Naive thymus-derived CD8-positive, alpha-beta T cell (primary cell): ENCODE measurements at places on chromosomes 2 and 18.

DNA sequence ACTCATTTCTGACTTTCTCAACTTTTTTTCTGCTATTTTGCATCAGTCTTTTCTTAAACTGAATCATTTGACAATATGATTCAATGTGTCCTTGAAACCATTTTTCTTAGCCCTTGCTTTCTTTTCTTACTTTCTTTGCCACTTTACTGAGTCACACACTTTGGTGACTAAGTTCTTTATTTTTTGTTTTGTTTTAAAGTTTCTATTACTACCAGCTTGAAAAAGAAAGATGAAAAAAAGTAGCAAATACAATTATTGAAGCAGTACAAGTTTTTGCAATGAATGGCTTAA is 116.5 kb downstream of the DOCK10 start:
- DNase-seq: no peak

- no peak for DNase-seq
These were observed 18.2 kb upstream of the PPM1B start for GRCh38 chr2:44150473-44150872.

- DNase-seq: no peak
These were observed 90.3 kb downstream of the VWA3B start for GRCh38 chr2:98177286-98177685.

GRCh38 chr2:110854355-110855081 is 122.1 kb downstream of the ACOXL start:
- no peak for DNase-seq

DNA sequence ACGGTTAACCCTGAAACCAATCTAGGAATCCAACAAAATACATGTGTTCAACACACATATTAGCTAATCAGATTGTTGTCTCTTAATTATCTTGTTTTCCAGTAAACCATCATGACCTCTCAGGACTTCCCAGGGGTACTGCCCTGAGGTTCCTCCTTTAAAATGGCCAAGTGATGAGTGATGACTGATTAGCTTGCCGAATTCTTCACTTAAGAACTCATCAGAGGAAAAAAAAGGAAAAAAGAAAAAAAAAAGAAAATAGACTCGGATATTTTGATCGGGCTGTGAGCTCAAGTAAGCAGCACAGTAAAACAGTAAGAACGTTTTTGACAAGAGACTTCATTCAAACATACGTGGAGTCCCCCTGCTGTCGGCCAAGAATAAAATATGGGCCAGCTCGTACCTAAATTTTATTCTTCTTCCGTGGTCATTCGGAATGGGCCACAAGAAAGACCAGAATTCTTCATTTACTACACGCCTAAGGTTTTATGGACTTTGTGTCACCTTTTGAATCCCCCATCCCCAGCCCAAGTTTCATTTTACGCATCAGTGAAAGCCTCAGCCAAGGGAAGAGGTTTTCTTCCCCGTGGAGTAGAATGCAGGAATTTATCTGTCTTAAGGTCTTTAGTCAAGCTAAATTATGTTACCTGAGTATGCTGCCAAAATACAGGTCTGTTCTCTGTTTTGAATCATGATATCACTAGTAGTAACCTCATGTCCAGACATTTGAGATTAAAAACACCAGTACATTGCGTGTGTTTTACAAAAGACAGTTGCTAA is 40.5 kb downstream of the COLEC12 start:
- DNase-seq: no peak

- DNase-seq: no peak
These were observed 27.2 kb downstream of the CCBE1 start for GRCh38 chr18:59669872-59670657.

DNA sequence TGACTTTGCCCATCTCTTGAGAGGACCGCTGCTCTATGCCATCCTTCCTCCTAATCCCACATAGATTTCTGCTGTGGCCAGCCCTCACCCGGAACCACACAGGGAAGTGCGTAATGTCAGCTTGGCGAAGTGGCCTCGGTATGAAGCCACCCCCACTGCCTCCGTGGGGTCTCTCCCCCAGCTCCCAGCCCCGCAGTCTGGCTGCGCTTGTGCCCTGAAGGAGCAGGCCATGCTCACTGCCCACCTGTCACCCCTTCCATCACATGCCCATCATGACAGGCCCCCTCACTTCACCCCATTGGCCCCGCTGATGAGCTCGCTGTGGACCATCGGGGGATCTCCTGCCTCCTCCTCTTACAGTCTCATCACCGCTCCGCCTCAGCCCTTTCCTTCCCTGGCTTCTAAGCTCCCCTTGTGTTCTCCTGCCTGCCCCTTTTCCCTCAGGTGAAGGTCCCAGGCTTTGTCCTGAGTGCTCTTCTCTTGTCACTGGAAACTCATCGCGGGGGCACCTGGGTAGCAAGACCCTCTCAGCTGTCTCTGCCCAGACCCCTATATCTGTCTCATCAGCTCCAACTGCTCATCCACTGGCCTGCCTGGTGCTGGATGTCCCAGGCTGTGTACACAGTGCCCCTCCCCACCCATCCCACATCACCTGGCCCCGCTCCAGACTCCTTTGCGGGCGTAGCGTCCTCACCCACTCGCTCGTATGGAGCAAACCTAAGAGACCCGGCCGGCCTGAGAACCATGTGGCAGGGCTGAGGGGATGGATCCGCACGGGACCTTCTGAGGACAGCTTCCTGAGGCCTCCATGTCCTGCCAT is 81.7 kb downstream of the GLI2 start:
- DNase-seq: no peak

DNA sequence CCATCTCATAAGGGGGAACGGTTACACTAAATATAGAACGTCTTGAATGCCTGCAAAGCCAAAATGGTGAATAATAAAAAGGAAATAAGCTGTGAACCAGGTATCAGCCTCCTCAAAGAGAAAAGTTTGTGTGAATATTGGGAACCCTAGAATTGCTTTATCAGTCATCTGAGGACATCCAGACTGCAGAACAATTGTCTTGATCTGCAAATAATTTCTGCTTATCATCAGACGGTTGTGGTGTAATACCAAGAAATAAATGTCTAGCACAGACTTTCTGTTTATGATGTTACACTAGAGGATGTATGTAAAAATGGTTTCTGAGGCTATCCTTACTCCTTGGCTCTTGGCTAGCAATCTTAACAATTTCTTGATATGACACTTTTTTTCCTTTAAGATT is 53.5 kb upstream of the SLC25A52 start:
- no peak for DNase-seq

DNA sequence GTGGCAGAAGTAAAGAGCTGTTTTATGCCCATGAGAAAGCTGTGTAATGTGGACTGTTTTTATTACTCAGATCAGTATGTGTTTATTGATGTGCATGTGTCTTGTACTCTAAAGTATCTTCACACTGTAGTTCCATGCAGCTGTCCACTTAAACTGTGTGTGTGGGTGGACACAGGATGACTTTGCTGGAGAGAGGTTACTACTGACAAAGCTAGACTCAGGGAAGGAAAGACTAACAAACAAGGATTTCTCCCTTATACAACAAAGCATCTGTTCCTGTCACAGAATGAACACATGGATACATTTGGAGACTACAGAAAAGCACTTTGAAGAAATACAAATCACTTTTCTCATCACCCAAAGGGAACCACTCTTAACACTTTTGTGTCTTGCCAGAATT is 10.0 kb downstream of the FHOD3 start:
- no peak for DNase-seq

DNA sequence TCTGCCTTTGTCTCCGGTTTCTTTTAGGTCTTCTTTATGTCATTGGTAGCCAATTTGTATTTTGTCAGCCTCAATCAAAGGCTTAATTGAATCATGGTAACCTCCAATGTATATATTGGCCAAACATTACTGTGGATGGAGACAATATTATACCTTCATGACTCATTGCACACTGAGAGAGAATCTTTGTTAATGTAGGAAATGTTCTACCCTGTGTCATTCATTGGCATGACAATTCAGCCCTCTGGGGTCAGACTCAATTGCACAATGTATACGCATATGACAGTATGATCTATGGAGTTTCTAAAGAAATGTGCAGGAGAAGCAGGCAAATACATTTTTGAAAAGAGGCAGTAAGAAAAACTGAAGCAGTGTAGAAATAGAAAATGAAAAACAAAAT is 162.6 kb downstream of the PDE11A start:
- no peak for DNase-seq

GRCh38 chr2:20419007-20419576 is 27.8 kb upstream of the RHOB start:
- no peak for DNase-seq

GRCh38 chr2:192947352-192947751 is 752.6 kb upstream of the TMEFF2 start:
- DNase-seq: no peak

- DNase-seq: no peak
These were observed 81.4 kb downstream of the KCNS3 start for GRCh38 chr2:17959833-17960232.

DNA sequence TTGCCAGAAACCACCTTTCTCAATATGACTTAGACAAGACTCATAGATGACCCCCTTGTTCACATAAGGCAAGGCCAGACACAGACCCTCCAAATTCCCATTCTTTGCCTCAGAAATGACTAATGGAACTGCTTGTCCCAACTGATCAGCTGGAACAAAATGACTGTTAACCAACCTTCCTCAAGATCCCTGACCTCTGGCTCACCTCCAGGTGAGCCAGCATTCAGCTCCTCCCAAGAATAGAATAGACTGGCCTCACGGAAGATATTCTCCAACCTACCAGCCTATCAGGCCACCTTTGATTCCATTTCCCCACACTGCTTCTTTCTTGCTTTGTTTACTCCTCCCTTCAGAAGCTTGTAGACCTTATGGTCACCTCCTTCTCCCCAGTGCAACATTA is 195.7 kb upstream of the VWC2L start:
- no peak for DNase-seq

GRCh38 chr18:31207391-31207790 is 44.7 kb upstream of the DSC1 start:
- DNase-seq: no peak

DNA sequence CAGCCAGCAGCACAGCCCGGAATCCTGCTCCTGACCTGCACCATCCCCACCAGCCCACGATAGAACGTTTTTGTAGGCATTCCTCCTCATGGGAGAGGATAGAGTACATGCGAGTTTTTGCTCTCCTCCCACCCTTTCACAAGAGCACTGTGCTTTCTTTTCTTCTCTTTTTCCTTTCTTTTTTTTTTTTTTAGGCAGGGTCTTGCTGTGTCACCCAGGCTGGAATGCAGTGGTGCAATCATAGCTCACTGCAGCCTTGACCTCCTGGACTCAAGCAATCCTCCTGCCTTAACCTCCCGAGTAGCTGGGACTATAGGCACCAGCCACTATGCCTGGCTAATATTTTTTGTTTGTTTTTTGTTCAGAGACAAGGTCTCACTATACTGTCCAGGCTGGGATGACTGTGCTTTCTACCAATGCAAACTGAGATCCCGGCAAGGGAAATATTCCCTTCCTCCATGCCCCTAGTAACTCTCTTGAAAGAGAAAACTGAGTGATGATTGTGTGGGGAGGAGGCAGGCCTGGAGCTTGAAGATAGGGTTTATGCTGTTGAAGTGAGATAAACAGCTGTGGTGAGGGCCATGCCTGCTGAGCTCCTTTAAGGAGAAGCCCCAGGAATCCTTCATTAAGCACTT is 82.6 kb upstream of the TXNDC2 start:
- no peak for DNase-seq
